Activated naive CD8-positive, alpha-beta T cell treated with anti-CD3 and anti-CD28 coated beads for 36 hours (primary cell): ENCODE measurements at places on chromosomes 16 and 17. TPM values are rescaled to one million over a fixed set of nuclear protein-coding genes. Genes with fewer than 3 reads are reported as not detected.

Gene PRAC1
- not detected for total RNA-seq

Gene TMEM231
- total RNA-seq = 4.4 TPM

Gene KRT28
- total RNA-seq = not detected

Gene CCL4
- 49.4 TPM for total RNA-seq

Gene SCGB1C2
- not detected for total RNA-seq

Gene TBC1D3
- total RNA-seq = not detected

Gene SSTR5
- total RNA-seq = not detected

Gene SEZ6
- total RNA-seq = not detected

Gene KRT13
- total RNA-seq = not detected

Gene SGF29
- 30.0 TPM for total RNA-seq

Gene RRAD
- total RNA-seq = 0.20 TPM

Gene DBNDD1
- 0.82 TPM for total RNA-seq

Gene TBC1D3B
- total RNA-seq = 2.0 TPM

Gene PRSS33
- 0.40 TPM for total RNA-seq

Gene SOCS3
- total RNA-seq = 16.6 TPM

Gene MGAT5B
- total RNA-seq = 0.12 TPM

Gene ETV4
- 7.8 TPM for total RNA-seq

Gene CDRT15L2
- total RNA-seq = not detected

Gene SLC16A11
- 1.5 TPM for total RNA-seq

Gene ZNF423
- total RNA-seq = not detected

Gene PRRT2
- total RNA-seq = 0.52 TPM

Gene PLA2G15
- total RNA-seq = 7.9 TPM

Gene PSMC3IP
- total RNA-seq = 32.5 TPM

Gene CCDC200
- not detected for total RNA-seq

Gene CPHXL2
- total RNA-seq = not detected

Gene PLEKHH3
- total RNA-seq = 0.85 TPM

Gene CLEC3A
- total RNA-seq = not detected

Gene ADORA2B
- 7.1 TPM for total RNA-seq

Gene ODF4
- total RNA-seq = not detected

Gene KRTAP1-1
- total RNA-seq = not detected

Gene TP53TG3F
- total RNA-seq = not detected

Gene CLEC10A
- total RNA-seq = not detected

Gene CFAP97D1
- not detected for total RNA-seq

Gene RNF43
- total RNA-seq = 0.41 TPM

Gene CNGB1
- not detected for total RNA-seq

Gene OR1A1
- total RNA-seq = not detected

Gene NKD1
- 0.86 TPM for total RNA-seq

Gene HLF
- total RNA-seq = 0.32 TPM

Gene KIF19
- total RNA-seq = not detected

Gene DUS2
- total RNA-seq = 34.6 TPM

Gene PKMYT1
- 144 TPM for total RNA-seq

Gene NLGN2
- 9.3 TPM for total RNA-seq

Gene PARD6A
- 9.4 TPM for total RNA-seq

Gene TMEM235
- not detected for total RNA-seq

Gene FAAP100
- 51.1 TPM for total RNA-seq

Gene KRTAP1-5
- not detected for total RNA-seq

Gene NT5M
- 6.1 TPM for total RNA-seq

Gene CDRT4
- 1.9 TPM for total RNA-seq

Gene PMFBP1
- total RNA-seq = 1.5 TPM

Gene HBZ
- total RNA-seq = not detected

Gene CD300LD
- total RNA-seq = not detected
